Amygdala (tissue), 56 donors: ENCODE measurements at places on chromosomes 3 and 15.

DNA sequence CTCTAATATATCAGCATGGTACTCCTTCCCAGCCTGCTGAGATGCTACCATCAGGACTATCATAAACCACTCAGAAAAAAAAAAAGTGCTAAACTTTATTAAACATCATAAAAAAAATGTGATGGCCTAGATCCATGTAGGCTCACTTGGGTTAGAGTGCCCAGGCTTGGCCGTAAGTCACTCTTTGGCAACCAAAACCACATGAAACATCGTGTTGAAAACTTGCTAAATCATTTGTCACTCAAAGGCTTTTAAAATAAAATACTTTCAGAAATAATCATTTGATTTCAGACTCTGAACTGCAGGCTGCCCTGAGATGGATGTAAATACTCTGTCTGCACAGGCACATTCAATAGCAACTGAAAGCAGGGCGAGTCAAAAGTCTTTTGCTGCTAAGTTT is 78.4 kb upstream of the WNT5A start:
- DNase-seq = no peak

- no peak for DNase-seq
Measured at GRCh38 chr15:100372739-100373119, 31.0 kb upstream of the ADAMTS17 start.

DNA sequence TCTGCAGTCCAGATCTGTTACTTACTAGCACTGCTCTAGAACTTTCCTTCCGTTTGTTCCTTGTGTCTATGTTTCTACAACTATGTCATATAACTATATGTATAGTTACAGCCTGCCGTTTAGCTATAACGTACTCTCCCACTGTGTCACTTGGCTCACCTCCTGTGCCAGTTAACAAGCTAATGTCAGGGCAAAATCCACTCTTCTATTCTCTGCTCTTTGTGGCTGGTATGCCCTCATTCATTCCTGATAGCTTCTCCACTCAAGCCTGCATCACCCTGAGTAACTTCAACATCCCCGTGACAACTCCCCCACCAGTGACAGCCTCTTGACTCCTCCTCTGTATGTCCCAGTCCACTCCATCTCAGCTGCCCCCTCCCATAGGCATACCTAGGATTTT is 229.2 kb downstream of the TJP1 start:
- no peak for DNase-seq

DNA sequence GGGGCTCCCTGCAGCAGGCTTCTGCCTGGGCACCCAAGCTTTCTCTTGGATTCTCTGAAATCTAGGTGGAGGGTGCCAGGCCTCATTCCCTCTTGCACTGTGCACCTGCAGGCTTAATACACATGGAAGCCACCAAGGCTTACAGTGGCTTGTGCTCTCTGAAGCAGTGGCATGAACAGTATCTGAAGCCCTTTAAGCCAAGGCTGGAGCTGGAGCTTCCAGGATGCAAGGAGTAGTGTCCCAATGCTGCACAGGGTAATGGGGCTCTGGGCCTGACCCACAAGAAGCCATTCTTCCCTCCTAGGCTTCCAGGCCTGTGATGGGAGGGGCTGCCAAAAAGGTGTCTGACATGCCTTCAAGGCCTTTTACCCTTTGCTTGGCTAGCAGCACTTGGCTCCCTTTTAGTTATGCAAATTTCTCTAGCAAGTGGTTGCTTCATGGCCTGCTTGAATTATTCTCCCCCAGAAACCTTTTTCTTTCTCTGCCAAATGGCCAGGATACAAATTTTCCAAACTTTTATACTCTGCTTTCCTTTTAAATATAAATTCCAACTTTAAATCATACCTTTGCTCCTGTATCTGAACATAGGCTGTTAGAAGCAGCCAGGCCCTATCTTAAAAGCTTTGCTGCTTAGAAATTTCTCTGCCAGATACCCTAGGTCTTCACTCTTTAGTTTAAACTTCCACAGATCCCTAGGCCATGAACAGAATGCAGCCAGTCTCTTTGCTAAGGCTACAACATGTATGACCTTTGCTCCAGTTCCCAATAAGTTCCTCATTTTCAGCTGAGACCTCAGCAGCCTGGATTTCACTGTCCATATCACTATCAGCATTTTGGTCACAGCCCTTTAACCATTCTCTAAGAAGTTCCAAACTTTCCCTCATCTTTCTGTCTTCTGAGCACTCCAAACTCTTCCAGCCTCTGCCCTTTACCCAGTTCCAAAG is 201.1 kb upstream of the LRRFIP2 start:
- DNase-seq = no peak

DNA sequence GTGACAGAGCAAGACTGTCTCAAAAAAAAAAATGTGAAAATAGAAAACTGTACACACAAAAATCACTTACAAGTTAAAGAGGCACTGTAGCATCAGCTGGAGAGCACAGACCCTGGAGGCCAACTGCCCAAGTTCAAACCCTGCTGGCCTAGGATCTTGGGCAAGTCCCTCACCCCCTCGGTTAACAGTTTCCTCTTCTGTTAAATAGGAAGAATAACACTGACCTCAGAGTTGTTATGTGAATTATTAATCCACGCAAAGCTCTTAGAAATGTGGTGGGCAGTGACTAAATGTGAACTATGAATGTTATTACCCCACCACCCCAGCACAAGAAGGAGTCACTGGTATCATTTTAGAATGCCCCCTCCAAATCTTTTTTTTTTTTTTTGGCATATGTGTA is 11.2 kb downstream of the CIB1 start:
- no peak for DNase-seq

GRCh38 chr3:74532446-74532845 is 82.0 kb downstream of the CNTN3 start:
- DNase-seq = no peak

GRCh38 chr3:3632449-3632848 is 166.8 kb upstream of the LRRN1 start:
- no peak for DNase-seq

DNA sequence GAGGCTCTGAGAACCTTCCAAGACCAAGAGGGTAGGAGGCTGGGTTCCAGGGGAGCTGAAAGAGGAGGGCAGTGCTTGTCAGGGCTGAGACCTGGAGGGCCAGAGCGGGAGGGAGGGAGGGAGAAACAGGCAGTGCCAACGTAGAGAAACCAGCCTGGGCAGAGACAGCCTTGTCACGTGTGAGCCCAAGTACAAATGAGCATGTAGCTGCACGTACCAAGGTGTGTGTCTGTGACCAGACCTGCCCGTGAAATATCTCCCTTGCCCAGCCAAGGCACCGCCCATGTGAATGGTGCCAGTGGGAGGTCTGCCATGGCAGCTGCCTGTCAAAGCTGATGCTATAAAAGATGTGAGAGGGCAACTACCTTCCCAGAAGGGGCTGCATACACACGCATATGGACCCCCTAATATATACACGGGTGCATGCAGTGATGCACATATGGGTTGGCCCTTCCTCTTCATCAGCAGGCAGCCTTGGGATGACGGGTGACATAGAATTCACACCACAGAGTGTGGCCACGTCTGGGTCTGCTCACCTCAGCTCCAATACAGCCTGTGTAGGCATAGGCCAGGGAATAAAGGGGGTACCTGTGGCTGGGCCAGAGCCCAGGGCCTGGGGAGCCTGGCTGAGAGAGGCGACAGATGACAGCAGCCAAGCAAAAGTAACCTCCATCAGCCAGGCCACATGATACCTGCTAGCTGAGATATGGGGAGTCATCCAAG is 7.8 kb upstream of the CTDSPL start:
- DNase-seq = no peak

DNA sequence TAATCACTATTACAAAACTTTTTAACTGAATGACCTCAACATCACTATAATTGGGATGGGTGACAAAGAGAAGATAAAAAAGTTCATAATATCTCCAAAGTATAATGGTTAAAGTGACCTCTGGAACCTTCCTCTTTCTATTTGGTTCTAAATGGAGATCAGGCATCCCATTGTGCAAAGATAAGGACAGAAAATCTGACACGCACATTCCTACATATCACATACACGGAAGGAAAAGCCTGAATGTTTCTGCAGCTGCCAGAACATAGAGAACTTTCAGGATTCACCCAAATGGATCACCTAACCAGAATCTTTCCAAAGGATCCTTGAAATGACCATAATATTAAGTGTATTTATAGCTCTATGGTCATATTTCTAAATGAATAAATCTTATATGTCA is 128.2 kb downstream of the TFDP2 start:
- no peak for DNase-seq

DNA sequence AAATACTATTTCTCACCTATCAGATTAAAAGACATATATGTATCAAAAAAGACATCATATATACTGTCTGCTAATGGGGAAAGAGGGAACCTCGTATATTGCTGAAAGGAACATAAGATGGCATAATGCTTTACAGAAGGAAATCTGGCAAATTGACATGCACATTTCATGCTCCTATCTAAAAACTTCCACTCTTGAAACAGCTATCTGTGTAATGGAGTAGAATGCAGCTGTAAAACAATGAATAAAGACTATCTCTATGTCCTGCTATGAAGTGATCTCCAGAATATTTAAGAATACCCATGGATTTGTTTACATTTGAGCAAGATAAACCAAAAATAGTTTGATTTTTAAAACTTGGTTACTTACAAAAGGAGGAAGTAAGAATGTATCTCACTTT is 107.4 kb downstream of the TBL1XR1 start:
- DNase-seq = no peak

DNA sequence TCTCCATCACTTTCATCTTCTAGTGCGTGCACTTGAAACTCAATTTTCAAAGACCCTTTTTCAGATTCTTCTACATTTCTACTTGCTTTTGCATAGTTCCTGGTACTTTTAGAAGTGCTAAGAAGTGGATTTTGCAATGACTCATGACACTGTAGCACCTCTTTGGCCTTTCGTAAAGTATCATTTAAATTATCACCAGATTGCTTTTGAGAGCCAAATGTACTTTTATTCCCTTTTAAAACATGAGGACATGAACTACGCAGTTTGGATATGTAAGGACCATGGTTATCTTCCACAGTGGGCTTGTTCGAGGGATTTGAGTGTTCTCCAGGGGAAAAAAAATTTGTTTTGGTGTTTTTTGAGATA is 40.5 kb downstream of the ZNF106 start:
- no peak for DNase-seq

- no peak for DNase-seq
Measured at GRCh38 chr3:181940703-181941102, 229.0 kb downstream of the SOX2 start.

- no peak for DNase-seq
Measured at GRCh38 chr3:12753275-12754028, 5.6 kb downstream of the TMEM40 start.

DNA sequence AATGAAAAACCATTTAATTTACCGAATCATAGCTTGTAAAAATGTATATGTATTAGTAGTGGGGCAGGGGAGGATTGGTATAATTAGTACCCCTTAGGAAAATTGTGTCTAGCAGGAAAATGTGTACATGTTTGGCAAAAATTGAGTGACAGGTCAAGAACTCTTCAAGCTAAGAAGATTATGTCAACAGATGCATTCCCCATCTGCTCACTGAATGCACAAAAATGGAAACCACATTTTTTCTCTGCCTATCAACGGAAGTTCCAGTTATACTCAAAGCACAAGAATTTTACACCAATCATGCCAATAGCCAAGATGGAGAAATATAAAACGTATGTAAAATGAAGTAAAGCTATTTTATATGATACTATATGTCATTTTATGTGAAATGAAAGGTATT is 377.8 kb downstream of the KCNH8 start:
- no peak for DNase-seq

DNA sequence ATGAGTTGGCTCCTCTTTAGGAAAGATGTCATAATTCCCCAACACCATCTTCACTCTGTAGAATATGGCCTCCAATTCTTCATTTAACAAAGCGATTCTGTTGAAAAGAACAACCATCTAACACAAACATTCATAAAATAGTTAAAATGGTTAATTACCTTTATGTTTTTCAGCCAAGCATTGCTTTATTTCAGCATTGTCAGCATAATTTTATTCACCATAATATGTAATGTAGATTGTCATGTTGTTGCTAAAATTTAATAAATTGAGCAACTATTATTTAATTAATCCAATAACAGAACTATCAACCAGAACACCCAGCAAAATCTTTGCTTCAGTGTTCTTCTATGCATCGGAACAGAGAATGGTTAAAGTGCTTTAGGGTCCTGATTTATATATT is 46.2 kb upstream of the EPHA3 start:
- DNase-seq = no peak

GRCh38 chr3:184716622-184717398 is 4.9 kb upstream of the MAGEF1 start:
- DNase-seq = no peak

DNA sequence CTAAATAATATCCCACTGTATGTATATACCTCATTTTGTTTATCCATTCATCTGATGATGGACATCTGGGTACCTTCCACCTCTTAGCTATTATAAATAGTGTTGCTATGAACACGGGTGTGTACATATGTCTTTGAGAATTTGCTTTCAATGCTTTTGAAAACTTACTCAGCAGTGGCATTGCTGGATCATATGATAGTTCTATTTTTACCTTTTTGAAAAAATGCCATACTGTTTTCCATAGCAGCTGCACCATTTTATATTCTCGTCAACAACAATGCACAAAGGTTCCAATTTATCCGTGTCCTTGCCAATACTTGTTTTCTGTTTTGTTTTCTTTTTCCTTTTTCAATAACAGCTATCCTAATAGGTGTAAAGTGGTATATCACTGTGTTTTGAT is 77.1 kb downstream of the PEAK1 start:
- DNase-seq = no peak

DNA sequence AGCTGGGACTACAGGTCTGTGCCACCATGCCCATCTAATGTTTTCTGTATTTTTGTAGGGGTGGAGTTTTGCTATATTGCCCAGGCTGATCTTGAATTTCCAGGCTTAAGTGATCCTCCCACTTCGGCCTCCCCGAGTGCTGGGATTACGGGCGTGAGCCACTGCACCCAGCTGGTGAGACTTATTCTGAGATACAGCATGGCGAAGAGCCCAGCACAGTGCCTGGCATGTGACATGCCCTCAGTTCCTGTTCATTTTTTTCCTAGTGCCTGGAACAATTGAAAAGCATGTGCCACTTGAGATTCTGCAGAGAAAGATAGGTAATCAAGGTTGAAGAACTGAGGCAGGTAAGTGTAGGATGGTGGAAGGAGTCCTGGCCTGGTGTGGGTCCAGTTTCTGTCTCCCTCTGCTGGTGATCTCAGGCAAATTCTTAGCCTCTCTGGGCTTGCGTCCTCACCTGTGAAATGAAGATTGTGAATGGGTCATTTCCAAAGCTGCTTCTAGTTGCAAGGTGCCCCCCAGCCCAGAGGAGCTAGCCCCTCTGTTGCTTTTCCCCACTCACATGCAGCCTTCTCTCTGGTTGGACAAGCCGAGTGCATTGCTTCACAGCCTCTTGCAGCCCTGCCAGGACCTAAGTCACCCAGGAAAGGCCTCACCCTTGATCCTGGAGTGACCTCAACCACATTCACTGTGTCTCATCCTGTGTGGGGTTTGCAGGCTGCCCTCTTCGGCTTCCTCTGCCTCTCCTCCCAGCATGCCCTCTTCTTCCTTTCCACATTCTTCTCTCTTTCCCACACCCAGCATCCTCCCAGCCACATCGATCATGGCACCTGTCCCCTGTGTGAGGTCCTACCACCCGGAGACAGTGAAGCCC is 4.3 kb upstream of the RHCG start:
- no peak for DNase-seq

GRCh38 chr15:41782371-41783282 is 8.3 kb downstream of the MAPKBP1 start:
- no peak for DNase-seq

GRCh38 chr3:27923349-27924068 is 201.4 kb upstream of the EOMES start:
- no peak for DNase-seq
